ENCODE measurements at places on chromosomes 4 and X.
A peak's percentile ranks its signal among the peaks of the same experiment; 100 is the strongest.

DNA sequence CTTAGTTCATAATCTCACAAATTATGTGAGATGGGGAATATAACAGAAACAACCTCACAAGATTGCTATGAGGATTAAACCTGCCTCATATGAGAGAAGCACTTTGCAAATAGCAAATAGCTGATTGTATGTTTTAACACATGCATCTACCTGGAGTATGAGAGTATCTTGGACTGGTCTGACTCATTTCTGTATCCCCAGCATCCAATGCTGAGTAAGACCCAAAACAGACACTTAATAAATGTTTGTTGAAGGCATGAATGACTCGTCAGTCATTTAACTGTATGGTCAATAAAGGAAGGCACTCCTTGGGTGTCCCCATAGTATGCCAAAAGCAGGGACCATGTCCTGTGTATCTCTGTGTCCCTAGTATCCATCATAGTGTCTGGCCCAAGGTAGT lies 350.9 kb upstream of the F9 start:
- no peak for ATAC-seq

GRCh38 chr4:114558446-114559020 lies 40.1 kb upstream of the UGT8 start:
- no peak for ATAC-seq

GRCh38 chr4:1784789-1785591 lies 8.1 kb upstream of the FGFR3 start:
- ATAC-seq = peak; percentile 65

DNA sequence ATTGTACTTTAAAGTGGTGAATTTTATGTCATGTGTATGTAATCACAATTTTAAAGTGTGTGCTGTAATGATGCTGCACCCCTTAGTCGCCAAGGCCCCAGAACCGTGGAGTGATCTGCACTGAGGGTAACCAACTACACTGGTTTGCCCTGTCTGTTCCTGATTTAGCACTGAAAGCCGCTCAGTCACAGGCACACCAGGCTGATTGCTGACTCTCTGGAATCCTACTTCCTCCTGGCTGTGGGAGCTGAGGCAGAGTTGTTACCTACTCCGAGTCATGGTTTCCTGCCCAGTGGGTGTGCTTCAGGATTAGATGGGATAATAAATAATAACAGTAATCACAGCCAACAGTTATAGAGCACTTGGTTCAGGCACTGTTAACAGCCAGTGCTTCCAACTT lies 645.4 kb downstream of the BCOR start:
- ATAC-seq = no peak

DNA sequence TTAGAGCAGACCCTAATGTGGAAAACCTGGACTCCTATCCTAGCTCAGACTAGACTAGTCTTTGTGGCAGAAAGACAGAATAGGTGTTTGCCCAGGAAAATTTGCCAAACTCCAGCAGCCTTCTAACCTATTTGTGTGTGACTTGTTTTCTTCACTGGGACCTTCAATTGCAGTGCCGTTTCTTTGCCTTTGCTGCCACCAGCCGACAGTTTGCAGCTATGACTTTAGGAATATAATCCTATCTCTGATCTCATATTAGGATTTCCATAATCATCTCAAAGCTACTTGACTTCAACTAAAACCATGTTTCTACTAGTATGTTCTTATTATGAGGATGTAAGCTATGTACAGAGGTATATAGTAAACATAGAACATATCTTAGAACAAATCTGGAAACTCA lies 60.2 kb upstream of the PGAM4 start:
- peak; percentile 82 for ATAC-seq

GRCh38 chr4:158490629-158491028 lies 31.1 kb upstream of the RXFP1 start:
- ATAC-seq = no peak

- no peak for ATAC-seq
Observed at GRCh38 chrX:119194621-119195020, 41.5 kb upstream of the PGRMC1 start.

- no peak for ATAC-seq
Observed at GRCh38 chrX:70044541-70045245, 5.0 kb downstream of the AWAT2 start.

- peak; percentile 19 for ATAC-seq
Observed at GRCh38 chrX:153642051-153642654, 4.8 kb upstream of the DUSP9 start.

DNA sequence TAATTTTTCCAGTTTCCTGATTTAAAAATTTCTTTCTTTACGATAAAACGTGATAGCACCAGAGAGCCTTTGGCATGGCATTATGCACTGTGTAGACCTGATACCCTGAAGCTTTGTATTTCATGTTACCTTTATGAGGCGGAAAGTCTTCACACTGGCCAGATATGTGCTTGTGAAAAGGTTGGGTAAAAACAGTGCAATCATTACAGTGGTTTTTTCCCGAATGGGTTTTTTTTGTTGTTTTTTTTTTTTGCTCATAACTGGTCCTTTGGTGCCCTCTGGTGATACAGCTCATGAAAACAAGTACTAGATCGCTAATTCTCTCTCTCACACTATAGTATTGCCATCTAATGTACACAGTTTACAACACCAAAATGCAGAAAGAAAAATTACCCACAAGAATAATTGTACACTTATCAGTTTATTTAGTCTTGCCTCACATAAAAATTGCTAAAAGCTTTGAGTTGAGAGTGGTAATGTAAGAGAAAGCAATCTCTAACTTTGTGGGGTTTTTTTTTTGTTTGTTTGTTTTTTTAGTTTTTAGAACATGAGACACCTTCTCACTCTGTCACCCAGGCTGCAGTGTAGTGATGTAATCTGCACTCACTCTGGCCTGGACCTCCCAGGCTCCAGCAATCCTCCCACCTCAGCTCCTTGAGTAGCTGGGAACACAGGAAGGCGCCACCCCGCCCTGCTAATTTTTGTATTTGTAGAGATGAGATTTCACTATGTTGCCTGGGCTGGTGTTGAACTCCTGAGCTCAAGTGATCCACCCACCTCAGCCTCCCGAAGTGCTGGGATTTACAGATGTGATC lies 21.3 kb downstream of the SPCS3 start:
- peak; percentile 55 for ATAC-seq

- peak; percentile 88 for ATAC-seq
Observed at GRCh38 chr4:86014599-86014998, 345.3 kb downstream of the MAPK10 start.

GRCh38 chrX:15854080-15854655 lies 445 bp downstream of the AP1S2 start:
- ATAC-seq = peak; percentile 63

- ATAC-seq = no peak
Observed at GRCh38 chr4:24076811-24077210, 187.0 kb upstream of the PPARGC1A start.

- ATAC-seq = no peak
Observed at GRCh38 chrX:18833071-18833731, 125.8 kb downstream of the PPEF1 start.

- no peak for ATAC-seq
Observed at GRCh38 chr4:17427991-17428390, 83.9 kb downstream of the QDPR start.

- no peak for ATAC-seq
Observed at GRCh38 chr4:37124800-37125199, 119.7 kb upstream of the NWD2 start.

- ATAC-seq = peak; percentile 8
Observed at GRCh38 chrX:9466124-9466495, 1.3 kb downstream of the TBL1X start.

GRCh38 chr4:112127048-112127637 lies 18.1 kb upstream of the FAM241A start:
- no peak for ATAC-seq

DNA sequence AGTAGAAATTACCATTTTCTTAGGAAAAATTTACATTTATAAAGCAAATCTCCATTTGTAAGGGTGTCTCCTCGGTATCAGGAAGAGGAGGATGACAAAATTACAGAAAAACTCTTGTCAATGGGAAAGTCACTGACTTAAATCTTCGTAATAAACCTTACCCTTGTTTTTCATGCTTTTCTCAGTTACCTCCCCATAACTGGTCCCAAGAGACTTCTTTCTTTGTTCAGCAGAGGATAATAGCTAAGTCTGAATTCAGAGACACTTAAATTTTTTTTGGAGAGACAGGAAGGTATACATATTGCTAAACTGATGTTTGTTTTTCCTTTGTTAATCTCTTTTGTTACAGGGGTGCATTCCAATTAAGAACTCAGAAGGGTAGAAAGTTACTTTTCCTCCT lies 125.5 kb upstream of the JADE1 start:
- ATAC-seq = no peak

GRCh38 chrX:107576841-107577240 lies 51.5 kb upstream of the PRPS1 start:
- no peak for ATAC-seq

DNA sequence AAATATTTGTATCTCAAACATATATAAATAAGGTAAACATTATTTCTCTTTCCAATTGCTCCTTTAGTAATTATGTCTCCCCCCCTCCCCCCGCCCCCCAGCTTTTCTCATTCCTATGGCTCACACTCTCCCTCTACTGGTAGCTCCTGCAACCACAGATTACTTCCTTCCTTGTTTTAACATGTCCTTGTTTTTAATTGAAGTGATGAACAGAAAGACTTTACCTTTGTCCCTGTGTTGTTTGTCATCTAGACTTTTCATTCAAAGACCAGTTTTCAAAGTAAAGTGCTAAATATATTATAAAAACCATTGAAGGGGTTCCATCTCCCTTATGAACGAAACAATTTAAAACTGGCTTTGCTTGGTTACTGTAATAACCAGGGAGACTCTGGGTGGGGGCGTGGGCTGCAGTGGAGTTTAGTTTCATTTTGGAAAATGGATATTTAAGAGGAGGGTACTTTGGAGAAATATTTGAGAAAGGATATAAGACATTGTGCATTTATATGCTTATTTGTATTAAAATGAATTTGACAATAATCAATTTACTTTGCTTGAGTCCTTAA lies 352.9 kb downstream of the RAPGEF2 start:
- ATAC-seq = peak; percentile 80

DNA sequence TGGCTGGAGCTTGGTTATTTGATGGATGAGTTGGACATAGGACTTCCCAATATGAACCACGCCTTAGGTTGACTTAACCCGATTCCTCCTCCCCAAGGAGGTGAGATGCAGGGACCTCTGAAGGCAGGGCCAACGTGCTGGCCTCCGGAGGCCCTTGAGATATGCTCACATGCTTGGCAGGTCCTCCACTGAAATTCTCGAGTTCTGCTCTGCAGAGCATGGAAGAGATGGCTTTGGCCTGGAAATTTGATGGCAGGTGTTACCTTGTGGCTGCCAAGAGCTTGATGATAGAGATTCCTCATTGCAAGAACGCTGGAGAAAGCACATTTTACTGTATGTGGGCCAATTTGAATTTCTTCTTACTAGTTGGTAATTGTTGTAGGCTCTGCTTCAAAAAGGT lies 117.4 kb upstream of the LIMCH1 start:
- ATAC-seq = no peak

- ATAC-seq = no peak
Observed at GRCh38 chr4:122512430-122512829, 55.9 kb upstream of the IL2 start.

GRCh38 chr4:43330288-43330687 lies 437.8 kb downstream of the GRXCR1 start:
- ATAC-seq = peak; percentile 58

DNA sequence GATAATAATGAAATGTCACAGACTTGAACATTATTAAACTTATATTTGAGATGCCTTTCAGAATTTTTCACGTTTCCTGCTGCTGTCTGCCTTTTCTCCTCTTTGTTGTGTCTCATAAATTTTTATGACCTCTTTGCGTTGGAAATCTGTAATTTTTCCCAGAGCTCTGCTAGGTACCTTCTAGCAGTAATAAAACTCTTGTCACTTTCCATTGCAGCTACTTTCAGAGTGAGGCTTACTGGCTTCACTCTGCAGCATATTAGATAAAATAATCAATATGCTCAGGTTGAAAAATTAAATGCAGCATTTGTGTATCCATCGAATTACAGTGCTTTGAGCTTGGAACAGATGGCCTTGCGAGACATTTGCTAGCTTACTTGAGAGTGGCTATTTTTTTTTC lies 689.0 kb downstream of the GRID2 start:
- no peak for ATAC-seq

DNA sequence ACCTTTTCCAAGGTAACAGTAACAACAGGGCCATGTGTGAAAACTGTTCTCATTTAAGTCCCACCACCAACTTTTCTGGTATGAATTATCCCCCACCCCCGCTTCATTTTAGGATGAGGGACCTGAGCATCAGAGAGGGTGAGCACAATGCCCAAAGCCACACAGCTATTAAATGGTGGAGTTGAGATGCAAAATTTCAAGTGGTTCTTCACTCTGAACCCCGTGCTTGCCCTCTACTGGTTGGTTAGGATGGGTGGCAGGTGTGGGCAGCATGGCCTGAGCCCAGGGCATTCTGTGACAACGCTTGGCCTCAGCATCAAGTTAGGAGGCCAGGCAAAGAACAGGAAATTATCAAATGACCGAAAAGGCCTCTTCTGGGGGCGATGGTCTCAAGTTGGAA lies 33.5 kb downstream of the MED28 start:
- no peak for ATAC-seq

DNA sequence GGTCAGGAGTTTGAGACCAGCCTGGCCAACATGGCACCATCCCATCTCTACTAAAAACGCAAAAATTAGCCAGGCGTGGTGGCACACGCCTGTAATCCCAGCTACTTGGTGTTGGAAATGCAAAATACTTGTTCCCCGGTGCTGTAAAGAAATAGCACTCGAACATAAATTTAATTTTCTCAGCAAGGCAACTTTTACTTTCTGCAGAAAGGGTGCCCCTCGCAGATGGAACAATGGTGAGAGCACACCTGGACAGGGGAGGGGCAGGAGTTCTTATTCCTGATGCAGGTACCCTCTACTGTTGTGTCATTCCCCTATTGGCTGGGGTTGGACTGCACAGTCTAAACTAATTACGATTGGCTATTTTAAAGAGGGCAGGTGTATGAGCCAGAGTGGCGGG lies 139.7 kb downstream of the FHIP1A start:
- no peak for ATAC-seq

GRCh38 chrX:96538104-96538725 lies 146.4 kb upstream of the DIAPH2 start:
- ATAC-seq = no peak

DNA sequence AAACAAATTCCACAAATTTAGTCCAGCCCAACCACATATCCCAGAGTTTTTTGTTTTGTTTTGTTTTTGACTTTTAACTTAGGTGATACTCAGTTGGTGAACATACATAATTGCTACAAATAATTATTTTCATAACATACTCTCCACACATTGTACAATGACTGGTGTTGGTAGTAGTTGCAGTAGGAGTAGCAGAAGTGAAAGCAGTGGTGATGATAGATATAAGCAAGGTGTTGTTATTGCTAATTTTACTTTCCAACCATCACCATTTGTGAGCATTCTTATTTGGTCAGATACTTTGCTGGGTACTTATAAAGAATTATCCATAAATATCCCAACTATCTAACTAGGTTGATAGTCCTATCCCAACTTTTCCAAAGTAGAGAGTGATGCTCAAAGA lies 47.3 kb downstream of the ARHGAP24 start:
- no peak for ATAC-seq

GRCh38 chrX:81278616-81279015 lies 76.7 kb downstream of the SH3BGRL start:
- ATAC-seq = no peak

- no peak for ATAC-seq
Observed at GRCh38 chrX:19629541-19629940, 114.2 kb upstream of the MAP3K15 start.

- ATAC-seq = no peak
Observed at GRCh38 chr4:60884587-60884986, 315.5 kb upstream of the ADGRL3 start.

- no peak for ATAC-seq
Observed at GRCh38 chr4:186128842-186129241, 24.3 kb downstream of the FAM149A start.

- ATAC-seq = no peak
Observed at GRCh38 chrX:7318241-7318640, 170.3 kb upstream of the PUDP start.
